ENCODE measurements at places on chromosomes 6 and 20.

- no peak for DNase-seq
Measured at GRCh38 chr6:107603006-107603370, 113.1 kb downstream of the SOBP start.

DNA sequence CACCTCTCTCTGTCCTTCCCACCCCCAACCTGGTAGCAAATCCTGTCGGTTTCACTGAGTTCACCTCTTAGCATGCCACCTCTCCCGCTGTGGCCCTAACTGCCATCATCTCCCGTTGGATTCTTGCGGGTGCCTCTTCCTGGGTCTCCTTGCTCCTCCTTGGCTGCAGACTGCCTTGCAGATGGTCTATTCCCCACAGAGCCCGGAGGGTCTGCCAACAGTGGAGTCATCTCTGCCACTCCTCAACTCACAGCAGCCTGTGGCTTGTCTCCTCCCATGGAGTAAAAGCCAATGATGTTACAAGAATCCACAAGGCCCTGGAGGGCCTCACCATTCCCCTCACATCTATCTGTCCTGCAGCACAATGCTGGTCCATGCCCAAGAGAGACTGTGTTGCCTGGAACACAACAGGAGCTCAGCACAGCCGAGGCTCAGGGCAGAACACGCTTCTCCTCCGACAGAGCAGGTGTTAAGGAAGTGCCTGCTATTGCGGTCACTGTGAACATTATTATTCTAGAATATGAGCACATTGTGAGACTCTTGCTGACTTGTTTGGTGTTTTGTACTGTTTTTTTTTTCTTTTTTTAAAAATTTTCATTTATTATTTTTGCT is 241.8 kb upstream of the SULF2 start:
- DNase-seq, result no peak

- DNase-seq, result no peak
Measured at GRCh38 chr20:23877524-23877923, 2.0 kb downstream of the CST5 start.

GRCh38 chr6:130118236-130118635 is 99.9 kb downstream of the L3MBTL3 start:
- no peak for DNase-seq

GRCh38 chr6:67812125-67812524 is 823.0 kb upstream of the ADGRB3 start:
- no peak for DNase-seq

DNA sequence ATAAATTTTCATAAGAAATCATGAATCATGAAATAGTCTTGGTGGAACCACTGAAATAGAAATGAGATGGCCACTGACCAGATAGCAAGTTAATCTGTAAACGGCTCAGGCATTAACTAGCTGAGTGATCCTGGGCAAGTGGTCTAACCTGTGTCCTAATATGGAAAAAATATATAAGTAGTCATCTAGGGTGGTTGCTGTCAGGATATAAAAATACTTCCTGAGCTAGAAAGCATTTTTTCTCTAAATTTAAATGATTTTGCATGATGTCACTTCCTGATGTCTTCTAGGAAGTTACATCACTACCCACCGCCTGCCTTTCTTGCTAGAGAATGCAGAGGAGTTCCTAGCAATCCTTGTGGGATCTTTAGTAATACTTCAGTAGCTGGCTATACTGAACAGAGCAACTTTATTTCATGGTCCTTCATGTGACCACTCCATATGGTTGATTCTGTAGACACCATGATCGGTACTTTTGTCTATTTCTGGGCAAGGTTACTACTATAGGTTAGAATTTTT is 228.1 kb upstream of the CEP162 start:
- no peak for DNase-seq

GRCh38 chr6:18413381-18413780 is 26.2 kb downstream of the RNF144B start:
- DNase-seq, result no peak

Measured in GM23338 (cell line).